Mesothelial cell of epicardium (in vitro differentiated cells): ENCODE measurements at places on chromosomes 16 and 17.

DNA sequence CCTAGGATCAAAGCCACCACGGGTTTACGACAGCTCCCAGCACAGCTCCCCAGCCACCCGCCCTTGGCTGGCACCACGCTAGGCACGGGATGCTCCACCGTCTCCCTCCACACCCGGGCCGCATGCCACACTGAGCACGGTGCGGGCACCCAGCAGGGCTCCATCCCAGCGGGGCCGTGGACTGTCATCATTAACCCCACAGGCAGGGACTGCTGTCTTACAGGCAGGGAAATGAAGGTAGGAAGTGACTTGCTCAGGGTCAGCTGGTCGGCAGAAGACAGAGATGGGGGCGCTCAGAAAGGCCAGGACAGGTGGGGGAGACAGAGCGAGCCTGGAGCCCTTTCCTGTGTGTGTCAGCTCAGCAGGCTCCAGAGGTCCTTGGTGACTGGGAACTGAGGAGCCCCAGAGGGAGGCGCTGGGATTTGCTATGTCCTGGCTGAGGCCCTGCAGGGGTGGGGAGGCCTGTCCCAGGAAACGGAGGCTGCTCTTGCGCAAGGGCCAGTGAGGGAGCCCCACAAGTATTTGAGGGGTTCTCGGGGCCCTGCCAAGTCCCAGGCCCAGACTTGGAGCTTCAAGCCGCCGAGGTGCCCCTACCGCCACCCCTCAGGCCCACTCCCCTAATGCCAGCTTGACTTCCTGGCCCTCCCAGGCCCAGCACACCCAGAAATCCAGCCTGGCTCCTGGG is 3.2 kb downstream of the UBALD1 start:
- no peak for DNase-seq

DNA sequence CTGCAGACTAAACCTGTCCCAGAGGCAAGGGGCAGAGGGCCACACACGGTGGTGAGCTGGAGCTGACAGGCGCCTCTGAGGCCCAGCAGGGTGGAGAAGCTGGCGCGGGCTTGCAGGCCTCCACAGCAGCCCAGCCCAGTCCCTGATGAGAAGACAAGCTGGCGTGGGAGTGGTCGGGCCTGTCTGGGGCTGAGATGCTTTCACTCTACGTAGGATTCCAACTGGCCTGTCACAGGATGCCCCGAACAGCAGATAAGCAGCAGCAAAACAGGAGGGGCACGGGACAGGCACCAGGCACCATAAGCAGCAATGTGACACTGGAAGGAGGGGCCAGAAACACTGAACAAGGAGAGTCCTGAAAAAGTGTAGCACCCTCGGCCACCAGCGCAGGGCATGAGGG is 40.1 kb downstream of the PEMT start:
- peak; percentile 67 for DNase-seq

DNA sequence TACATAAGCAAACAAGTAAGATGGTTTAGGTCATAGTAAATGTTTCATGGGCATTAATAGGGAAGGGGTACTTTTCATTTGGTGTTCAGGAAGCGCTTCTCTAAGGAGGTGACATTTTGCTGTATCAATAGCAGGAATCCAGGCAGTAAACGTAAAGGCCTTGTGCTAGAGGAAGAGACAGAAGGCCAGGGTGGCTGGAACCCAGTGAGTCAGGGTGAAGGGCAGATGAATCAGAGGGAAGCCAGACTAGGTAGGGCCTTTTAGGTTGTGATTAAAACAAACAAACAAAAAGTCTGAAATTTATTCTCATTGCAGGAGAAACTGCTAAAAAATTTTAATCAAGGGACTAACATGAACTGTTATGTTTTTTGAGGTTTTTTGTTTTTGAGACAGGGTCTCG is 6.5 kb downstream of the BMERB1 start:
- DNase-seq = no peak

DNA sequence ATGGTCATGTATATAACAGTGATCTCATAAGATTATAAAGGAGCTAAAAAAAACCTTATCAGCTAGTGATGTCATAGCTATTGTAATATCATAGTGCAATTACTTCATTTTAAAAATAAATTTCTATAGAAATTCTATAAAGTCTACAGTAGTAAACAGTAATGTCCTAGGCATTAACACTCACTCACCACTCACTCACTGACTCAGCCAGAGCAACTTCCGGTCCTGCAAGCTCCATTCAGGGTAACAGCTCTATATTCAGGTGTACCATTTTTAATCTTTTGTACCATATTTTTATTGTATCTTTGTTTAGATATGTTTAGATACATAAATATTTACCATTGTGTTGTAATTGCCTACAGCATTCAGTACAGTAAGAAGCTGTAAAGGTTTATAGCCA is 524.4 kb upstream of the CDH5 start:
- no peak for DNase-seq

- DNase-seq = no peak
Observed at GRCh38 chr16:54630284-54630967, 300.2 kb upstream of the IRX5 start.

DNA sequence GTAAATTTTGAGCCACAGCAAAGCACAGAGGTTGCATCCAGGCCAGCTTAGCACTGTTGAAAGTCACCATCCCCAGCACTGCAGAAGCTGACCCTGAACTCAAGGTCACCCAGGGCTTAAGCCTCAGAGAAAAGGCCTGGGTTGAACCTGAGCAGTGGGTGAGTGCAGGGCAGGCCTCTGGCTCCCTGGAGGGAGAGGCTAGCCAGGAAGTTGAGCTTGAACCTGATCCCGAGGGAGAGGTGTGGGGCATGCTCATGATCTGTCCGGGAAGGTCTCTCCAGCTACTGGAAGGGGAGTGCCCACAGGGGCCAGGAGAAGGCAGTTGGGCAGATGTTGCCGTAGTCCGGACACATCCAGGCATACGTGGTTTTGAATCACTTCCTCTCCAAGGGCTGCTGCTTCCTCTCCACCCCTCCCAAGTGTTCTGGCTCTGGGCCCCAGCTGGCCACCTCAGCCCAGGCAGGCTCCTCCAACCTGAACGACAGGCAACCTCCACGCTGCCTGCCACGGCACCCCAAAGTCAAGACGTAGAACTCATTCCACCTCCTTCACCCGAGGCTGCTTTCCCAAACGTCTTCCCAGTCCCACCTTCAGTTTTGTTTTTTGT is 18.4 kb downstream of the CARHSP1 start:
- DNase-seq = no peak

GRCh38 chr17:60599220-60599619 is 773 bp upstream of the PPM1D start:
- DNase-seq = no peak

GRCh38 chr16:85759136-85759535 is 8.2 kb upstream of the C16orf74 start:
- no peak for DNase-seq

DNA sequence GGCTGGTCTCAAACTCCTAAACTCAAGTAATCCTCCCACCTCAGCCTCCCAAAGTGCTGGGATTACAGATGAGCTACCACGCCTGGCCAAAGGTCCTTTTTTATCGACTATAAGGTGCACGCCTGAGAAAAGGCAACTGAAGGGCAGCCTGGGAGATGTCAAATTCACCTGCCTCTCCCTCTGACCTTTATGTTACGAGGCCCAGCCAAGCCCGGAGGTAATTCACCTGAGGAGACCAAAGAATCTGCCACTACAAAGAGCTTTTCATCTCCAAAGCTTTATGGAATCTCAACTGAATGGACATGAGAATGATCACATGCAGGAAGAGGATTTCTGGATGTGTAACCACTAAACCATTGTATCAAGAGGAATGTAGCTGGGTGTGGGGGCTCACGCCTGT is 37.2 kb downstream of the LYRM1 start:
- no peak for DNase-seq

DNA sequence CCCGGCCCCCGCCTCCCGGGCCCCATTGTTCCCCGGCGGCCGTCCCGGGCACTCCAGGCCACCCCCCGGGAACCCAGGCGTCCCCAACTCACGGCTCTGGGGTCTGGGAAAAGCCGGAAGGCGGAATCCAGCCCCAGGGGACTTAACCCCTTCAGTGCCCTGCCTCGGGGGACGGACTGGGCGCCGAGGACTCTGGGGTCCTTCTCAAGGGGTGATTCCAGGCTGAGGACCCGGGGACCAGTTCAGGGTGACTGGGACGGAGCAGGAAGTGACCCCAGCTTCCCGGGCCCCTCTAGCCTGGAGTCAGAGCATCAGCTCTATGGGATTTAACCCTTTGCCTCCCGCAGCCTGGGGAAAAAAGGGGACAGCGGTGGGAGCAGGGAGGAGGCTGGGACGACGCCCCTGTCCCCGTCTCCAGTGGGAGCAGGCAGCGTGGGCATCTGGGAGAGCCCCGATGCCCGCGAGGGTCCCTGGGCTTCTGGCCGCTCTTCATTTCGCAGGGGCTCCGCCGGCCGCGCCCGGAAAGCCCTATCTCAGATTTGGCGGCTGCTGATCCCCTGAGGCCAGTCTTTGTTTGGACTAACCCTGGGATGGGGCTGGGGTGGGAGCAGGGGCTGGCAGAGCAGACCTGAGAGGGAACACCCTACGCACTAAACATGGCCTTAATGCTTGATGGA is at the start of gene ZNF629:
Gene ZNF629, minus strand, starts transcription at position 270 of the 677 bp plus-strand sequence. CDS start 2,723 bp downstream, outside the sequence.
- DNase-seq = no peak

DNA sequence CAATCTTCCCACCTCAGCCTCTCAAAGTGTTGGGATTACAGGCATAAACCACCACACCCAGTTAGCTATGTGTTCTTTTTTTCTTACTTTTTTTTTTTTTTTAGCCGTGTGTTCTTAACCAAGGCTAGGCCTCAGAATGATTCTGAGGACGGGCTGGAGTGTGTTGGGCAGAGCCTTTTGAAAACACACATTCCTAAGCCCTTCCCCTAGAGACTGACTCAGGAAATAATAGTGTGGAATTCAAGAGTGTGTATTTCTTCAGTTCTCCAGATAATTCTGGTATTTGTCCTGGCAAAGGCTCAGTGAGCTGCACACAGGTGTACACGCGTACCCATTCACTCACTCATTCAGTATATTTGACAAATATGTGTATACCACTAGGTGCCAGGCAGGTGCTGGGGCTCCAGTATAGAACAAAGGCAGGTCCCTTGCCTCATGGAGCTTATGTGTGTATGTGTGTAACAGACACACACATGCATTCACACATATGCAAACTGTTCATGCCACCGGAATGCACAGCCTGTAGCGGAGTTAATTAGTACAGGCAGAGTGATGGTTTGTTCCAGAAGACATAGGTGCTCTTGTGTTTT is 19.4 kb upstream of the NFATC3 start:
- DNase-seq = no peak

DNA sequence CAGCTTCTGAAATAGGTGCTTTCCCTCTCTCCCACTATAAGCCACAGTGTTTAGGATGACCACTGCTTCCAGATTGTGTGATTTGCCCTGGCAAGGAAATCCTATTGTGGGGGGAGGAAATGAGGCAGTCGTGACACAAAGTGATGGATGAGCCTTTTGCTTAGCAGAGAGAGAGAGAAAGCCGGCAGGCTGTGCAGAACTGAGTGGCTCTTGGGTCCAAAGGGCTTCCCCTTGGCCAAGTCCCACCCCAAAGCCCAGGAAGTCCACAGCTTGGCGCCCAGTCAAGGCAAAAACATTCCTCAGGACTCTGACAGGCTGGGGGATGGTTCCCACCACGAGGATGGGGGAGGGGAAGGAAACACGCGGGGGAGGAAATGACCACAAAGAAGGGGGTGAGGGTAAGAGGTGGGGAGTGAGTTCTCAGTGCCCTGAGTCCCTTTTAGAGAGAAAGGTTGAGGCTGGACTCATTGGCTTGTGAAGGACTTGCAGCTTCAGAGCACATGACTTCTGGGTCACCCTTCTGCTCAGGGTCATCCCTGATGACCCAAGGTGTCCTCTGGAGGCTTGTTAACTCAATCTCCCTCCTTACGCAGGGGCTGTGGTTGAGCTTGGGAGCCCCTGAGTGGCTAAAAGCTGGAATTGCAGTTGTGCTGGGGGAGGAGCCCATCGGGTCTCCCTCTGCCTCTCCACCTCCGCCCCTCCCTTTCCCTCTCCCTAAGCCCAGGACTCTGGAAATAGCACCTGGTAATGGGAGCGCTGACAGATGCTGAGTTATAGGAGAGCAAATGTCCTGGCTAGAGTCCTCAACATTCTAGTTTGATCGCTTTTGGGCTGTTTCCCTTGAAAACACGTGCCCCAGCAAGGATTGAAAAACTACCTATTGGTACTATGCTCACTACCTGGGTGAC is 10.3 kb upstream of the MSL1 start:
- peak; percentile 77 for DNase-seq

- no peak for DNase-seq
Observed at GRCh38 chr16:87611456-87611855, 9.1 kb downstream of the JPH3 start.

- no peak for DNase-seq
Observed at GRCh38 chr16:73874324-73874723, 422.3 kb upstream of the PSMD7 start.

DNA sequence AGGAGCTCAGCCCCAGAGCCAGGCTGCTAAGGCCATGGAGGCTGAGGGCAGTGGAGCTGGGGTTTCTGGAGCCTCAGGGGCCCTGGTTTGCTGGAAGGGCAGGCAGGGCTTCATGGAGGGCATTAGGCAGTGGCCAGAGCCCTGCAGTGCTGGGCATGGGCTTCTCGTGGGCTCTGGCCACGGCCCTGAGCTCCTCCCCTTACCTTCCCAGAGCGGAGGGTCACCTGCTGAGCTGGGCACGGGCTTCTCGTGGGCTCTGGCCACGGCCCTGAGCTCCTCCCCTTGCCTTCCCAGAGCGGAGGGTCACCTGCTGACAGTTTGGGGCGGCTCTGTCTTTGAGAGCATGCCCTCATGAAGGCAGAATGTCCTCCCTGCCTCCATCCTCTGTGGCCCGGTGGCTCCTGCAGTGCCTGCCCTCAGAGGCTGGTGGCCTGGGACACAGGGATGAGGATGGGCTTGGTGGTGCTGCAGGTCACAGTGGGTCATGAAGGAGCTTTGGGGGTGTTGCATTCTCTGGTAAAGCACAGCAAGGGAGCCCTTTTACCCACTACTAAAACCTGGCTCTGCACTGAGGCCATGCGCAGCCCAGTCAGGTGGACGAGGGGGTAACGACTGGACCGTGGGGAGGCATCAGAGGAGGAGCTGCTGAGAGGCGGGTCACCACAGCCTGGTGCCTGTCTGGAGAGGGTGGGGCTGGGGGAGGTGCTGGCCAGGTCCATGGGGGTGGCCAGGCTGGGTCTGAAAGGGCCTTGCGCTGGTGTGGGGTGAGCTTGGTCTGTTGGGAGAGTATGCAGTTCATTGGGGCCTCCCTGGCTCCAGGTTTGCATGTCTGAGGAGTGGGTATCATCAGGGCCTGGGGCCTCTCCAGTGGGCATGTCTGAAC is 2.9 kb upstream of the RNPS1 start:
- DNase-seq = no peak

DNA sequence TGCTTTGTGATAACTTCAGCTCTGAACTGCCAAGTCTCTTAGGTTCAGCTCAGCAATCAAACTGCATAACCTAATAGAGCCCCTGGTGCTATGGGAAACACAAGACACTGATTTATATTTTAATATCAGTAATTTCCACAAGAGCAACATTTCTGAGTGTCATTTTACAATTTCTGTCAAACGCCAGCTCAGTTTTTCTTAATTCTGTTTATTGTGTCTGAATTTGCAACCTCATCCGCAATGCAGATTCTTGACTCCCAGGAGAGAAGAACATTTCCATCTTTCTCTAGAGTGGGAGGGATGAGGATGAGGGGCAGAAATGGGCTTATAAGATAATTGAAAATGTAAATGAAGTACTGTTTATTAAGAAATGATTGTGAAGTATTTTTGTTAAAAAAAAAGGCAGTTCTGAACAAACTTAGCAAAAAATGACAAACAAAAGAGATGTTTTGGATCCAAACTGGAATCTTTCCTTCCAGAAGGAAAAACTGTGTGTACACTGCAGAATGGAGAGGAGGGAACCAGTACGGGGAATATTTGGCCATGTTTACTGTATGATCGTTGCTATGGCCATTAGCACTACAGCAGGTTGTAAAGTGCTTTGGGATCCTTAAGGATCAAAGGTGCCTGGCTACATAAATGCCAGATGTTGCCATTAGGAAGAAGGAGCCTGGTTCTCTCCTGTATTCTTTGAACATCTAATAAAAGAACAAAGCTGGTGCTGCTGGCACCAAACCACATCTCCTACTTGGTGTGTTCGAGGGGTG is 7.4 kb upstream of the PMFBP1 start:
- DNase-seq = no peak
